ENCODE measurements at places on chromosomes 3 and 15. TPM values are rescaled to one million over a fixed set of nuclear protein-coding genes. Genes with fewer than 3 reads are reported as not detected.

DNA sequence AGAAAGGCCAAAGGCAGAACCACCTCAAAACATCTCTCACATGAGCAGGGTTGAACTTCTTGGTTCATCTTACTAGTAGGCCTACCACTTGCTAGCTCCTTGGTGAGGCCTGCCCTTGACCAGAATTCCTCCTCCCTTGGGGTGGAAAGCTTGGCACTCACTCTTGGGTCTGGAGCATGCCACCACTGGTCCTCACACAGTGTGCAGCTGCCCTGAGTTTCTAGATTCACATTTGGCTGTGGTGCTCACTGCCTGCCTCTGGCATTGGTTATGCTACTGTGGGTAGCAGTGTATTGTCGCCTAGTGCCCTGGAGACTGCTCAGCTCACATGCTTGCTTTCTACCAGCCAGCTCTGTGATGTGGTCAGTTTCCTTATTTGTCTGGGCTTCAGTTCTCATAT is 23.7 kb downstream of the OXNAD1 start:
- H3K27ac ChIP-seq, result peak overlapping the region; percentile 42
- no peaks in the 10 kb centered on the region for H3K27me3 ChIP-seq
- no peaks in the 10 kb centered on the region for H3K36me3 ChIP-seq
- no peak overlapping the region for H3K4me3 ChIP-seq
- DNase-seq, result no peak

The EPHA6 gene
- 3.2 TPM for total RNA-seq

DNA sequence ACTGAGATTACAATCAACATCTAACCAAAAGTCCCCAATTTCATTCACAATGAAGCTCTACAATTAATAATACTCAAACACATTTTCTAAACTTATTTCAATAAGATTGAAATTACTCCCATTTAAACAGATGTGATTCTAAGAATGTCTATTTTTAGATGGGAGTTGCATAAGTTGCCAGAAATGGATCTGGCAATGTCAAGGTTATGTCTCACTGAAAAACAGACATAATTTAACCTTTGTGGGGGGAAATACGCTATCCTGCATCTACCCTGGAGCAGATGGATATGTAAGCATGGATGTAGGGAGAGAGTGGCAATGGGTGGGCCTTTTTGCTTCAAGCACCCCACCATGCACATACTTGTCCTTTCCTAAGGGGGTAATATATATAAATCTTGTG is 6.7 kb upstream of the EIF1B start:
- H3K36me3 ChIP-seq, result no peaks in the 10 kb centered on the region
- no peaks in the 10 kb centered on the region for H3K27me3 ChIP-seq
- no peak for DNase-seq
- H3K4me1 ChIP-seq, result peaks cover 16% of the 10 kb centered on the region

The NPAP1 gene
- total RNA-seq, result not detected

DNA sequence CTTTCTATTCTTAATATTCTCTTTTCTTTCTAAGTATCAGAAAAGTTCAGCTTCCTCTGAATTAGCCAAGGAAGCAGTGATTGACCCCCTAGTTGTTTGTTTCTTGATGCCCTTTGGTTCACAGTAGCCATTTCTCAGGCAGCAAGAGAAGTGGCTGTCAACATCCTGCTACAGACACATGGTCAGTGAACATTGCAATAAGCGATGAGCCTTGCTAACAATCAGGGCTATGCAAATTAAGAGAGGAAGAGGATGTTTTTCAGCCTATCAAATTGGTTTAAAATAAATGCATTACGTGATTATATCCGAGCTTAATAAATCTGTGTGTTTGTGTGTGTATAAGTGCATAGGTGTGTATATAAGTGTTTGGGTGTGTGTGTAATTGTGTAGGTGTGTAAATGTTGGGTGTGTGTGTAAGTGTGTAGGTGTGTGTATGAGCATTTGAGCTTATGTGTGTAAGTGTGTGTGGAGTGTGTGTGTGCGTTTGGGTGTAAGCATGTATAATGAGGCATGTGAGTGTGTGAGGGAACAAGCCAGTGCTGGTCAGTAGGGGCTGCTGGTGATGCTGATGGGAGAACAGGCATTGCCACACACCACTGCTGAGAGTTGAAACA is 78.1 kb upstream of the XCR1 start:
- no peak for DNase-seq
- H3K36me3 ChIP-seq, result no peaks in the 10 kb centered on the region
- H3K27ac ChIP-seq, result no peak overlapping the region
- no peaks in the 10 kb centered on the region for H3K4me1 ChIP-seq
- no peak overlapping the region for H3K4me3 ChIP-seq
- H3K27me3 ChIP-seq, result no peaks in the 10 kb centered on the region

The GOLIM4 gene
- total RNA-seq, result 43.1 TPM

The UBAP1L gene
- 11.0 TPM for total RNA-seq

The RCCD1 gene
- total RNA-seq, result 8.6 TPM

DNA sequence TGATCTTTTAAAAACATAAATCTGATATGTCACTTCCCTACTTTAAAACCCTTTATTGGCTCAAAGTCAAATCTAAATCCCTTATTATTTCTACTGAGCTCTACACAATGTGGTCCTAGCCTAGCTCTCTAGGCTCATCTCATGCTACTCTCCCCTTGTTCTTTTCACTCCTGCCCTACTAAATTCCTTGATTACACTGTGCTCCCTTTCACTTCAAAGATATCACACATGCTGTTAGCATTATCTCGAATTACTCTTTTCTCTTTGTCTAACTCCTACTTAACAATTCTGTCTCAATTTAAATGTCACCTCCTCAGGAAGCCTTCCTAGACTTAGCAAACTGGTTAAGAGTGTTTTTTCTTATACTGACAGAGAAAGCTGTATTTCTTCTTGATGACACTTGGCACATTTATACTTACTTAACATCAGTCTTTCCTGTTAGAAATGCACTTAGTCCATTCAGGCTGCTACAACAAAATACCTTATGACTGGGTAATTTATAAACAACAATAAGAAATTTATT is 102.0 kb downstream of the SCAPER start:
- no peak for DNase-seq
- H3K27me3 ChIP-seq, result no peaks in the 10 kb centered on the region
- H3K4me1 ChIP-seq, result no peaks in the 10 kb centered on the region
- H3K36me3 ChIP-seq, result peaks cover 6% of the 10 kb centered on the region
- H3K27ac ChIP-seq, result no peak overlapping the region

The MRAS gene
- 58.6 TPM for total RNA-seq

The PIERCE2 gene
- 12.6 TPM for total RNA-seq

- no peak for DNase-seq
- H3K36me3 ChIP-seq, result no peaks in the 10 kb centered on the region
- no peaks in the 10 kb centered on the region for H3K4me1 ChIP-seq
- H3K27me3 ChIP-seq, result no peaks in the 10 kb centered on the region
- H3K27ac ChIP-seq, result no peak overlapping the region
Measured at GRCh38 chr3:184503647-184504046, 57.9 kb upstream of the EPHB3 start.

The ARHGAP11A gene
- total RNA-seq, result 0.92 TPM

- H3K4me1 ChIP-seq, result peaks cover 4% of the 10 kb centered on the region
- no peaks in the 10 kb centered on the region for H3K27me3 ChIP-seq
- no peak overlapping the region for H3K27ac ChIP-seq
Measured at GRCh38 chr3:4476496-4476895, 9.4 kb upstream of the SUMF1 start.

DNA sequence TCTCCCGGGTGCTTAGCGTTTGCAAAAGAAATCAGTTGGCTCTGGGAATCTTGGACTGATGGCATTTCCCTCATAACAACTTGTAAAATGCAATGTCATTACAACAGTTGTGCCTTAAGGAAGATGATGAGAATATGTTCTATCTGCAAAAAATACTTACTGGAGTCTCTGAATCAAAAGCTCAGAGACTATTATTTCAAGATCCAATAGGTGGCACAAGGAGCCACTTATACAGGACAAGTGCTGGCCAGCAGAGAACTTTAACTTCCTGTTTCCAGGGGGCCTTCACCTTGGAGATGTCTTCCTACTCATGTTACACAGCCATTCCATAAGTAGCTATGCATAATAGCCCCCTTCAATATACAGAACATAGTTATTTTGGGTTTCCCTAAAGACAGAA is 8.9 kb upstream of the RPS27L start:
- no peak for DNase-seq
- no peak overlapping the region for H3K27ac ChIP-seq
- H3K4me1 ChIP-seq, result no peaks in the 10 kb centered on the region
- H3K4me3 ChIP-seq, result no peak overlapping the region
- H3K27me3 ChIP-seq, result no peaks in the 10 kb centered on the region
- no peaks in the 10 kb centered on the region for H3K36me3 ChIP-seq

GRCh38 chr15:58078591-58078990 is 13.1 kb upstream of the ALDH1A2 start:
- no peaks in the 10 kb centered on the region for H3K4me1 ChIP-seq
- H3K4me3 ChIP-seq, result no peak overlapping the region
- H3K27me3 ChIP-seq, result no peaks in the 10 kb centered on the region
- H3K27ac ChIP-seq, result no peak overlapping the region
- no peaks in the 10 kb centered on the region for H3K36me3 ChIP-seq

DNA sequence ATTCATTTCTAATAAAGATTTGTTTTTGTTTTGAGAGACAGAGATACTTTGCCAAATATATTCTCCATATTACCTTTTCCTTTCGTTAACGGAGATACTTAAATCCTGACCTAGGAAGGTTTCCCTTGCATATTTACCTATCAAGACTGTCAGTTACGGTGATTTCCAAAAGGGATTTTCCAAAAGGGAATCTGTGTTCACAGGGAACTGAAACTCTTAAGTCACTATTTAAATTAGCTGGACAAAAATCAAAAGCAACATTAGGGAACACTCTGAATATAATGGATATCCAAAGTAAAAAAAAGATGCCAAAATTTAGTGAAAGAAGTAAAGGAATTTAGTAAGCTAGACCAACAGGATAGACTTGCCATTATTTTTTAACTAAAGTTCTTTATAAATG is 576 bp downstream of the LRRFIP2 start:
- no peaks in the 10 kb centered on the region for H3K27me3 ChIP-seq
- peak overlapping the region; percentile 90 for H3K4me3 ChIP-seq
- H3K36me3 ChIP-seq, result no peaks in the 10 kb centered on the region

DNA sequence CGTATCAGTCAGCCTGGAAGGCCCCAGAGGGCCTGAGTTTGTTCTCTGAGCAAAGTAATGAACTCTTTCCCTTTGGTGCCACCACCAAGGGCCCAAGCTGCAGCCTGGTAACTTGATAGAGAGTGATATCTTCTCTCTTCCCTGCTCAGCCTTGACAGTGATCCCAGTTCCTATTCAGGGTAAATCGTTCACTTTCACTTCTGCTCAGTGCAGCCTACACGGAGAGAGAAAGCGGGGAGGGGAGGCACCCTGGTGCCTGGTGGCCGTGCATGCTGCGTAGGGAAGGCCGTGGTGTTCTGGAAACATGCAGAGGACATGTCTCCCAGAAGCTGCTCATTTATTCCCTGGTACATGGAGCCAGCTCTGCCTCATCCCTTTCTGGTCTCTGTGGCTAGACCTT is 54.9 kb downstream of the KIF9 start:
- H3K27ac ChIP-seq, result no peak overlapping the region
- no peaks in the 10 kb centered on the region for H3K36me3 ChIP-seq
- H3K27me3 ChIP-seq, result no peaks in the 10 kb centered on the region
- no peaks in the 10 kb centered on the region for H3K4me1 ChIP-seq

- no peaks in the 10 kb centered on the region for H3K36me3 ChIP-seq
- H3K27ac ChIP-seq, result no peak overlapping the region
- DNase-seq, result no peak
- no peaks in the 10 kb centered on the region for H3K27me3 ChIP-seq
Measured at GRCh38 chr15:37758412-37758811, 176.0 kb upstream of the TMCO5A start.

- no peak for DNase-seq
- no peak overlapping the region for H3K4me3 ChIP-seq
- H3K27ac ChIP-seq, result no peak overlapping the region
- H3K4me1 ChIP-seq, result no peaks in the 10 kb centered on the region
Measured at GRCh38 chr3:54279005-54279583, 156.7 kb downstream of the CACNA2D3 start.

The SLC22A14 gene
- 0.41 TPM for total RNA-seq

- H3K36me3 ChIP-seq, result no peaks in the 10 kb centered on the region
- no peak for DNase-seq
- H3K27ac ChIP-seq, result peak overlapping the region; percentile 83
- H3K4me1 ChIP-seq, result peaks cover 53% of the 10 kb centered on the region
Measured at GRCh38 chr15:58520464-58520863, 88.7 kb downstream of the LIPC start.

DNA sequence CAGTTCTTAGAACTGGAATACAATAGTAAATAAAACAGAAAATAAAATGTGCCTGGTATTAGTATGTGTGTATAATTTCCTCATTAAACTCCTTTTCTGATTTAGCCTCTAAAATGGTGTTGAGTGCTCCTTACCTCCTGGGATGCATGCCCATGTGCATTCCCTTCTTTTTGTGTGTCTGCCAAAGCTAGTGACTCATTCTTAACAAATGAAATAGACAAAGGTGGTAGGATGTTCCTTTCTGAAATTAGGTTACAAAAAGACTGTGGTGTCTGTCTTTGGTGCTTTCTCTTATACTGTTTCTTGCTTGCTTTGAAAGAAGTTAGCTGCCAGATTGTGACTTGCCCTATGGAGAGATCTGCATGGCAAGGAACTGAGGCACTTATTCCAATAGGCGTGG is 623.7 kb downstream of the GRM7 start:
- H3K27me3 ChIP-seq, result no peaks in the 10 kb centered on the region
- H3K4me3 ChIP-seq, result no peak overlapping the region
- H3K36me3 ChIP-seq, result no peaks in the 10 kb centered on the region
- DNase-seq, result no peak
- H3K4me1 ChIP-seq, result peaks cover 17% of the 10 kb centered on the region

The BFSP2 gene
- not detected for total RNA-seq

GRCh38 chr3:78712270-78712669 is 1055.5 kb downstream of the ROBO1 start:
- H3K27ac ChIP-seq, result no peak overlapping the region
- H3K4me3 ChIP-seq, result no peak overlapping the region
- no peaks in the 10 kb centered on the region for H3K36me3 ChIP-seq
- H3K4me1 ChIP-seq, result no peaks in the 10 kb centered on the region
- DNase-seq, result no peak

DNA sequence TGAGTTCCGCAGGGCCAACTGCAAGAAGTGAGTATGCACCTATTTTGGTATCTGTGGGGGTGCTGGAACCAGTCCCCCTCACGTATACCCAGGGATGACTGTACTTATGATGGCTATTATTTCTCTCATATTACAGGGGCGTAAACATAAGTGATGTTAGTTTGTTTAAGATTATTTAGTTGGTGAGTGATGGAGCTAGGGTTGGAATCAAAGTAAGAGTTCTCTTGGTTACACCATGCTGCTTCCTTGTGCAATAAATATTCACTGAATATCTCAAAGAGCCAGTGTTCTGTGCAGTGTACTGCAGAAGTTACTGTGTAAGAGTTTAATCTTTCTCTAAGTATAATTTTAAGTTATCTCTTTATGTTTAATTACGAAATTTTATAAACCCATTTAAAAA is 12.8 kb upstream of the UTS2B start:
- H3K4me3 ChIP-seq, result no peak overlapping the region
- H3K27me3 ChIP-seq, result no peaks in the 10 kb centered on the region
- DNase-seq, result no peak
- H3K36me3 ChIP-seq, result no peaks in the 10 kb centered on the region
- H3K27ac ChIP-seq, result peak overlapping the region; percentile 47

- DNase-seq, result no peak
- H3K4me3 ChIP-seq, result no peak overlapping the region
- H3K4me1 ChIP-seq, result no peaks in the 10 kb centered on the region
- H3K27ac ChIP-seq, result no peak overlapping the region
- H3K27me3 ChIP-seq, result no peaks in the 10 kb centered on the region
Measured at GRCh38 chr15:99201408-99202175, 47.8 kb downstream of the TTC23 start.
